Hematopoietic multipotent progenitor cell treated with erythropoietin and hydrocortisone succinate and interleukin-3 and kit ligand, for 15 days (in vitro differentiated cells): ENCODE measurements at places on chromosomes 7 and 10.

- DNase-seq: no peak
Measured at GRCh38 chr7:127908430-127909258, 122.6 kb downstream of the LRRC4 start.

DNA sequence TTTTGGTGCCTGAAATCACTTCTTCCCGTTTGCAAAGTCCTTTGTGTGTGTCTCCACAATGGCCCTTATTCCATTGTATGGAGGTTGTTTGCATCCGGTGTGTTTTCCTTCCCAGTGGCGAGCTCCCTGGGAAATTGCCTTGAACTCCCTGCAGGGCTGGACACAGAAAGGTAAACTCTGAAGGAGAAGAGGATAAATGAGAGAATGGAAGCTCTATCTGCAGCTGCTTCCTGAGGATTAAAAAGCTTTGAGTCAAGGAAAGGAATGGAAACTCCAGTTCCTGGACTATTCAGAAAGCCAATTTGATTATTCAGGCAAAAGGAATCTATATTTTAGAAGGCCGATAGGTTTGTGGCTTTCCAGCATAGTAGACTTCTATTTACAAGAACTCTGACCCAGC, 4.4 kb upstream of the GRK5 start:
- DNase-seq: no peak

DNA sequence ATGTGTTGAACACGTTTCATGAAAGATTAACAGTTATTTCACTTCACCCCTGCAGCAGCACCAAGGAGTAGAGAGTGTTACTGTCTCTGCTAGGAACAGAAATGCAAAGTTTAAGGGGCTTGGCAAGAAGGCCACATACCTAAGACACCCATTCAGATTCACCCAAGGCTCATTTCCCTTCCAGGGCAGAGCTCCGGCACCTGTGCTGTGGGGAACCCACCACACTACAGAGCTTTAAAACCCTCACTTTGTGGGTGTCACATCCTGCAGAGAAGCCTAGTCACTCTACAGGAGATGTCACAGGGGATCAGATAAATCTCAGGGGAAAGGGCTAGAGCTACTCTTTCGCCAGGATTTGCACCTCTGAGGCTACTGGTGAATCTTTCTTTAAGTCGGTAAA, 176.1 kb upstream of the KLF6 start:
- no peak for DNase-seq

DNA sequence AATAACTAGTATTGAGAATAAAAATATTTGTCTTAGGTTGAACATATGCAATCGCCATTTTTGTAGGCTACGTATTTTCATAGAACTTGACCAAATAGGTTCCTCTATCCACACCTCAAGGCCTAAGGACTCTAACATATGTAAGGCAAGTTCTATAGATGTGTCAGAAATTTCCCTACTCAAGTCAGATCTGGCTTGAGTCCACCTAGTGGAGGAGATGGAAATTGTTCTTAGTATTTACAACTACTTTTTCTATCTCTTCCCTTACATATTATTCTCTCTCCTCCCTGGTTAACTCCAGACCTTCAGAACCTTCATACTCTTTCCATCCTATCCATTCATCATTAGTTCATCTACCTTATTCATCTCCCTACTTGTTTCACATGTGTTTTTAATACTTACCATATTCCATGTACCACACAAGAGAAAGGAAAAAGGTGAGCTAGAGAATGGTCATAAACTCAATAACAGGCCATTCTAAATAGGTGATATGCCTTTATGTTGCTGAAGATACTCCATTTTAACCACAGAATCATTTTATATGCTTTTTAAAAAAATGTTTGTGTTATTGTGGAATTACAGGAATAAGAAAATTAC, 174.5 kb upstream of the HDAC9 start:
- peak; percentile 4 for DNase-seq

- DNase-seq: no peak
Measured at GRCh38 chr7:29091715-29092114, 54.6 kb downstream of the CPVL start.
